ENCODE measurements at places on chromosomes 7 and 10. TPM values are rescaled to one million over a fixed set of nuclear protein-coding genes. Genes with fewer than 3 reads are reported as not detected.
A peak's percentile ranks its signal among the peaks of the same experiment; 100 is the strongest.

GRCh38 chr10:12481924-12482323 lies 132.6 kb downstream of the CAMK1D start:
- no peak for DNase-seq

Gene UBN2
- 5.1 TPM for total RNA-seq

- no peak for DNase-seq
These were observed 85.3 kb downstream of the NOC3L start for GRCh38 chr10:94277450-94277849.

GRCh38 chr10:120436439-120437112 lies 20.5 kb upstream of the PLPP4 start:
- DNase-seq = no peak

GRCh38 chr10:5043716-5044115 lies 40.1 kb upstream of the AKR1C2 start:
- no peak for DNase-seq

DNA sequence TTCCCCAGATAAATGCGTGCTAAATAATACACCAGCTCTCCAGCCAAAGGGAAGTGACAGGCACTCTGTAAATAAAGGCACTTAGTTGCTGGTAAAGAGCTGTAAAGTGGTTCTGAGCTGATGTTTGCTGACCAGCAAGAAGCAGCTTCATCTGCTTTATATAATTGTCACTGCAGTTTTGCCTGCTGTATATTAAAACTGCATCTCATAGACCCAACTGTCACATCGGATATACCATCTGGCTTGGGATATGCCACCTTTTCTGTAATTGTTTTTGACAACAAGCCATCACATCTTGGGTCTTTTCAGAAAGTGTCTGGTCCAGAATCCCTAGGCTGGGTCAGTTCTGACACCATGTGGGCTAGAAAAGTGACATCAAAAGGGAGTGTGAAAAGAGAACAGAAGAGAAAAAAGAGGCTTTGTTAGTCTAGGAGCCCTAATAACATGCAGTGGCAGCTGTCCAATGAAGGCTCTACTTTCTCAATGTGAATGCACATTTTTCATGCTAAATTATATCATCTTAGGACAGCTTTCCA lies 697.6 kb downstream of the KCNMA1 start:
- no peak for DNase-seq

Gene STAG3
- 0.42 TPM for total RNA-seq

DNA sequence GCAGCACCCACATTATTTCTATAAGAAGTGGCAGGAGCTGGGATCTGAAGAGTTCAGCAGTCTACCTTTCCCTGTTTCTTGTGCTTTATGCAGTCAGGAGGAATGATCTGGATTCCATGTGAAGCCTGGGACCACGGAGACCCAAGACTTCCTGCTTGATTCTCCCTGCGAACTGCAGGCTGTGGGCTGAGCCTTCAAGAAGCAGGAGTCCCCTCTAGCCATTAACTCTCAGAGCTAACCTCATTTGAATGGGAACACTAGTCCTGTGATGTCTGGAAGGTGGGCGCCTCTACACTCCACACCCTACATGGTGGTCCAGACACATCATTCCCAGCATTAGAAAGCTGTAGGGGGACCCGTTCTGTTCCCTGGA lies 874 bp upstream of the RBP3 start:
- no peak for DNase-seq

- no peak for DNase-seq
These were observed 158.6 kb upstream of the GLI3 start for GRCh38 chr7:42395607-42396006.

- DNase-seq = no peak
These were observed 17.5 kb downstream of the RCC1L start for GRCh38 chr7:75055830-75056772.

Gene ADAMTS14
- under 0.01 TPM for total RNA-seq

DNA sequence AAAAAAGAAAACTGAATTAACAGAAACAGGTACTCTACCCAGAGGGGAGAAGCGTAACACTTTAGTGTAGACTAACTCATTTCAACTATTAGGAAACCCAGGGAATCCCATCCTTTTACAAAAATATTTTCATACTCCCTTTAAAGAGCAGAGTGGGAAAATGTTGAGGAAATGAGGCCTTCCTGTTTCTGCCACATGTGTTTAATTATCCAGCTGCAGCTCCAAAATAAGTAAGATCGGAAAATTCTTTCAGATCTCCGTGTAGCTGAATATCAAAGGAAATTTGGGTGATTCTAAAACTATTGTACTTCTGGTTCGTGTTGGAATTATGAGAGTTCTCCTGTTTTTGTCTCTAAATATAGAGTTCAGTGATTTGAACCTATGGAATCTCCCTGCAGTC lies 58.0 kb upstream of the CAV2 start:
- DNase-seq = peak; percentile 63

DNA sequence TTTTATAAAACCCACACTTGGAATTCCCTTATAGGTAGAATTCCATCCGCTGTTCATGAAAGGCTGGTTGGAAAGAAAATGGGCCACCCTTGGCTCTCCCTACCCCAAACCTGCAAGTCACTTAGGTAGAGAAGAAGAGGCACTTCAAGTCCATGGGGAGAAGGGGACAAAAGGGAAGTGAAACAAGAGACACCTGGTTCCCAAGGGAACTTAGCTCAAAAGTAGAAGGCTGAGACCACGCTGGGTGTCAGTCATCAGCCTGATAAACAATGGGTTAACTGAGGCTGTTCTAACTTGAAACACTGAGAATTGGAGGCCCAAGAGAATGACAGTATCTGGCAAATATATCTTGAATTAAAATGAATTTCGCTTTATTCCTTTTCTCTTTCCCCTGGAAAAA lies 330.8 kb upstream of the NFE2L3 start:
- no peak for DNase-seq

DNA sequence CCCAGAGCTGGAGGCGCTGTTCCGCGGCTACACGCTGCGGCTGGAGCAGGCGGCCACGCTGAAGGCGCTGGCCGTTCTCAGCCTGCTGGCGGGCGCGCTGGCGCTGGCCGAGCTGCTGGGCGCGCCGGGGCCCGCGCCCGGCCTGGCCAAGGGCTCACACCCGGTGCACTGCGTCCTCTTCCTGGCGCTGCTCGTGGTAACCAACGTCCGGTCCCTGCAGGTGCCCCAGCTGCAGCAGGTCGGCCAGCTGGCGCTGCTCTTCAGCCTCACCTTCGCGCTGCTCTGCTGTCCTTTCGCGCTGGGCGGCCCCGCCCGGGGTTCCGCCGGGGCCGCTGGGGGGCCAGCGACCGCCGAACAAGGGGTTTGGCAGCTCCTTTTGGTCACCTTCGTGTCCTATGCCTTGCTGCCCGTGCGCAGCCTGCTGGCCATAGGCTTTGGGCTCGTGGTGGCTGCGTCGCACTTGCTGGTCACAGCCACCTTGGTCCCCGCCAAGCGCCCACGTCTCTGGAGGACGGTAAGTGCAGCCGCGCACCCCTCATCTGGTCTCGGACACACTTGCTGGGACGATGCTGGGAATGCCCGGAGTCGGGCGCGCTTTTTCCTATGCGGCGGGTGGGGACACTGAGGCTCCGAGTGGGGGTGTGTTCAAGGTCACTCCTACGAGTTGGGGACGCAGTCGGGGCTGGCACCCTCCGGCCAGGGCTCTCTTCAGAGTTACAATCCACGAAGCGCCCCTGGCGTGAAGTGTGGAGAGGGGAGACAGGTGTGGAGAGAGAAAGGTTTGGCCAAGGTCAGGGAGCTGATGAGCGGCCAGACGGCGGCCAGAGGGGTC lies 717 bp downstream of the ADCY1 start:
- no peak for DNase-seq

DNA sequence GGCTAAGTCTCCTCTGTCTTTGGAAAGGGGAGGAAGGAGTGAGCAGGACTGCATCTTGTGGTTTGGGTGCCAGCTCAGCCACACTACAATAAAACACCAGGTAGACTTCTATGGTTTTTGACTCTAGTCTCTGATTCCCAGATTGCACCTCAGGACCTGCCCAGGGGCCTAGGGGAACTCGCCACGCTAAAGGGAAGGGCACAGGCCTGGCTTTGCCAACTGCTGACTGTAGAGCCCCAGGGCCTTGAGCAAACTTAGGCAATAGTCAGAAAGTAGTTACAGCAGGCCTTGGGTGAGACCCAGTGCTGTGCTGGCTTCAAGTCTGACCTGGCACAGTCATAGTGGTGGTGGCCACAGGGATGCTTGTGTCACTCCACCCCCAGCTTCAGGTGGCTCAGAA lies 24.2 kb upstream of the PRR15 start:
- no peak for DNase-seq

DNA sequence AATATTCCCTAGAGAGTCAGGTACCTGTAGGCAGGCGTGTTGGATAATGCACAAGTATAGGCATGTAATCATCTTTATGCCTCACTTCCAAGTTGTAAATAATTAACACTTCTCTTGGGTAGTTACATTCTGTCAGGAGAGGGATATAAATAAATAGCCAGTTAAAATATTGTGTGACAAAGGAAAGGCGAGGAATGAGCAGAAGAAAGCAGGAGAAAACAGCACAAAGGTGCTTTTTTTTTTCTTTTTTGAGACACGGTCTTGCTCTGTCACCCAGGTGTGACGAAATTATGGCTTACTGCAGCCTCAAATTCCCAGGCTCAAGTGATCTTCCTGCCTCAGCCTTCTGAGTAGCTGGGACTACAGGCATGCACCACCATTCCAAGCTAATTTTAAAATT lies 99.2 kb upstream of the LYZL2 start:
- no peak for DNase-seq

- DNase-seq = peak; percentile 53
These were observed 165.9 kb upstream of the PLXNA4 start for GRCh38 chr7:132742189-132742612.

DNA sequence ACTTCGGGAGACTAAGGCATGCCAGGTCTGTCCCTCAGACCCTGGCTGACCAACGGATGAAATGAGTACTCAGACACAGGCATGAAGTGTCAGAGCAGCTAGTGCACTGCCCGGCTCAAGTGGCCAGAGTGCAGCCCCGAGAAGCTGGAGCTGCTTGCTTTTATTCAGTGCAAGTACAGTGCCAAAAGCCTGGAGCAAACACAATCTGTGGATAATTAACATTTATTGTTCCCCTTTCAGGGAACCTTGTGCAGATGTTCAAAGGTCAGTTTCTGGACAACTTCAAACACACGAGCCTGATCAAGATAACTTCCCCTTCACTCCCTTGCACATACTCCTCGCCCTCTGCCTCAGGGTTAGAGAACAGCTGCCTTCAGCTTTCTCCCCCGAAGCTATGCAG lies 7.9 kb upstream of the ATE1 start:
- no peak for DNase-seq

- no peak for DNase-seq
These were observed 162.2 kb downstream of the EGFR start for GRCh38 chr7:55180963-55181542.

DNA sequence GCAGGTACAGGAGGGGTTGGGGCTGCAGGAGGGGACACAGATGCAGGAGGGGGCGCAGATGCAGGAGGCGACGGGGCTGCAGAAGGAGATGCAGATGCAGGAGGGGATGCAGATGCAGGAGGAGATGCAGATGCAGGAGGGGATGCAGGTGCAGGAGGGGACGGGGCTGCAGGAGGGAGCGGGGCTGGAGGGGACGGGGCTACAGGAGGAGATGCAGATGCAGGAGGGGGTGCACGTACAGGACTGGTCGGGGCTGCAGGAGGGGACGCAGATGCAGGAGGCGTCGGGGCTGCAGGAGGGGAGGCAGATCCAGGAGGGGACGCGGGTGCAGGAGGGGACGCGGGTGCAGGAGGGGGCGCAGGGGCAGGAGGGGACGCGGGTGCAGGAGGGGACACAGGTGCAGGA lies 66.5 kb downstream of the VWA2 start:
- DNase-seq = no peak

- DNase-seq = no peak
These were observed 683.2 kb downstream of the LRMDA start for GRCh38 chr10:76114581-76115001.

Gene MAT1A
- total RNA-seq = not detected

GRCh38 chr10:117239051-117239450 lies 1.9 kb upstream of the SLC18A2 start:
- DNase-seq = no peak

DNA sequence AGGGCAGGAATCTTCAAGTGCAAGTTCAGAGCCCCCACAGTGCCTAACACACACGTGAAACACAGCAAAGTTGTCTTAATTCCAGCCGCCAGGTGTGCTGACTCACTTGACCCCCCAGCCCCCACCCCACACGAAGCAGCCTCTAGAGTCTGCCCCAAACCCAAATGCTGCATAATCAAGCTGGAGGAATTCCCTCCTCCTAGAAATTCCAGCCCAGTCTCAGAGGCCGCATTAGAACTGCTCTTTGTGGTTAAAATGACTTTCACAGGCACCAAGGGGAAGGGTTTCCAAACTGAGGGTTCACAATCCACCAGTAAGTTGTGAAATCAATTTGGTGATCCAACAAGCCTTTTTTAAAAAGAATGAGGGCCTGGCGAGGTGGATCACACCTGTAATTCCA lies 67.0 kb upstream of the PLXNA4 start:
- DNase-seq = no peak
